HS-27A (cell line): ENCODE measurements at places on chromosomes 12 and 14.

DNA sequence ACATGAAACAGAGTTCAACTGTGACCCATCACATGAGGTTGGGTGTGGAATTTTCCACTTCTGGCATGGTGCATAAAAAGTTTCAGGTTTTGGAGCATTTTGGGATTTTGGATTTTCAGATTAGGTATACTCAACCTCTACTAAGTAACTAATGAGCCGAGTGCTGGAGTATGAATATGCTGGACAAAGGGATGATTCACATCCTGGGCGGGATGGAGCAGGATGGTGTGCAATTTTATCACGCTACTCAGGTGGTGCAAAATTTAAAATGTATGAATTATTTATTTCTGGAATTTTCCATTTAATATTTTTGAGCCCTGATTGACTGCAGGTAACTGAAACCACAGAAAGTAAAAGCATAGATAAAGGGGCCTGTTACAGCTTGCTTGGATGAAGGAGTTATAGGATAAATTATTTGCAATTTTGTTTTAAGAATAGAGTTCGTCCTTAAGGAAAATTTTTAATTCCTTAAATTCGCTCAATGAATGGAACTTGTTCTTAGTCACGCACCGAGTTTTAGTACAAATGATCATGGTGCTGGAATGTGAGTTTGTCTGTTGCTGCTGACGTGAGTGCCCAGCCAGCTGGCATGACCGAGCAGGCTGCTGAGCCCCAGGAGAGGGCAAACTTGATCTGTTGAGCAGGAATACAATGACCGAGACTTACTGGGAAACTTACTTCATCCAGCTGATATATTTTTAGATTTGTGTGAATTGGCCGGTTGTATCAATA lies 176.3 kb downstream of the ESR2 start:
- DNase-seq = peak; percentile 79

GRCh38 chr12:98352835-98353234 lies 162.6 kb upstream of the TMPO start:
- DNase-seq = no peak

- no peak for DNase-seq
Observed at GRCh38 chr14:41280745-41281144, 325.9 kb upstream of the LRFN5 start.

DNA sequence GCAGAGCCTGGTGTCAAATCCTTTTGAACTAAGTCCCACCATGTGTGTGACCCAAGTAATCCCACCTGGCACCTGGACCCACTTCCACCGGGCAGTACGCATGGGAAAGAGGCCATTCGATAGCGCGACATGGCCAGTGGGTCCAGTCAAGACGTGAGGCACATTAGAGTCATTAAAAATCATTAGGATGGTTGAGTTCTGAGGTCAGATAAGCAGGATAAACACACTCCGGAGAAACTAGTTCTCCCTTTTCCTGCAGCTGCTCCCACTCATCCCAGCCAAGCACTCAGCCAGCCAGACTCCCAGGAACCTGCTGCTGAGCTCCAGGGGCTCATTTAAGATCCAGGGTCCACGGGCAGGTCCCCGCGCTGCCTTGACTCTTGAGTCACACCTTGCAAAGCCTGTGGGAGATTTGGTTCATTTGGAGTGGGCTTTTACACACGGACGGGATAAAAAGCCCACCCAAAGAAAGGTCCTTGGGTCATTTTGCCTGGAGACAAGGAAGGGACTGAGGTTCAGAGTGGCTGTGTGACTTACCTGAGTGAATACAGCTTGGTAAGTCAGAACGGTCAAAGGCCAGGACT lies 313.9 kb downstream of the BCL11B start:
- no peak for DNase-seq

GRCh38 chr14:72318648-72319047 lies 386.4 kb downstream of the RGS6 start:
- DNase-seq = no peak

GRCh38 chr14:32167907-32168306 lies 33.9 kb upstream of the RNU6-7 start:
- no peak for DNase-seq

DNA sequence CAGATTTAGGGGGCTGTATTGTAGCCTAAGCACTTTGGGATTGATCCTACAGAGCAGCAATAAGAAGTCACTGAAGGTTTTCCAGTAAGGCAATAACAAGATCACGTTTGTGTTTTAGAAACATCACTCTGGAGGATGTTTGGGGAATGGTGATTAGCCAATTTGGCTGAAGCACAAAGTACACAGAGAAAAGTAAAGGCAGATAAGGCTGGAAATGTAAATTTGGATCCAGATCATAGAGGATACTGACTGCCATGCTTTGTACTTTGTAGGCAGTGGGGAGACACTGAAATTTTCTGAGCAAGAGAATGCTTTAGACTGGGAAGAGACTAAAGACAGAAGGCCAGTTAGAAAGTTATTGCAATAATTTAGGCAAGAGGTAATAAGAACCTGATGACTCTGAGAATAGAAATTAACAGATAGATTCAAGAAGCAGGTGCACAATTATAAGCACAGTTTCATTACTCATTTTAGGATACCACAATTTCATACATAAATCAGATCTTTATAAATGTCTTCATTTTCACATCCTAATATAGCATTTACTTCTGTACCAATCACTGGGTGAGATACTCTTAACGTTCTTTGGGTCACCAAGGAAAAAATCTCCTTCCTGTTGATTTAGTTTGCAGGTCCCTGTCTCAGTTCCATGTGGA lies 314.5 kb upstream of the GARIN6 start:
- no peak for DNase-seq

GRCh38 chr12:120800665-120801064 lies 75.0 kb downstream of the ACADS start:
- DNase-seq = no peak

GRCh38 chr12:64566122-64566521 lies 44.2 kb upstream of the RASSF3 start:
- DNase-seq = peak; percentile 9

- no peak for DNase-seq
Observed at GRCh38 chr14:33985242-33985641, 34.4 kb upstream of the EGLN3 start.

DNA sequence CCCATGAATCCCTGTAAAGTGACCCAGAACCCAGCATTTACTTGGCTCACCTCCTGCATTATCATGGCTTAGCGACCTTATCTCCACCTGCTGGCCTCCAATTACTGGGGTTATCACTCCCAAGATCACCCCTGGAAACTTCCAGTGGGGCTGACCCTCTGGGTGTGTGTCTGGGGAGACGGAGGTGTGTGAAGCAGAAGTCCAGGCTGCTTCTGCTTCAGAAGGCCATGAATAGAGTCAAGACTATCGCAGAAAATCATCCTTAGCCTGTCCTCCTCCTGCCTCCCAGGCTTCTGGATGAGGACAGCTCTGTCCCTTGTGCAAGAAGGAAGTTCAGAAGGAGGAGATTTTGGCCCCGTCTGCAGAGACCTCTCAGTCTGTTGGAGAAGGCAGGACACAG lies 408 bp upstream of the KRT72 start:
- no peak for DNase-seq

- no peak for DNase-seq
Observed at GRCh38 chr12:4281173-4281654, 7.7 kb downstream of the CCND2 start.

GRCh38 chr12:56248711-56249110 lies 9.5 kb downstream of the ANKRD52 start:
- DNase-seq = no peak

GRCh38 chr14:43449291-43449690 lies 1057.8 kb downstream of the FSCB start:
- no peak for DNase-seq

- DNase-seq = no peak
Observed at GRCh38 chr12:25253371-25254068, 2.8 kb upstream of the KRAS start.

GRCh38 chr12:19964549-19964948 lies 403.8 kb upstream of the PDE3A start:
- peak; percentile 52 for DNase-seq

DNA sequence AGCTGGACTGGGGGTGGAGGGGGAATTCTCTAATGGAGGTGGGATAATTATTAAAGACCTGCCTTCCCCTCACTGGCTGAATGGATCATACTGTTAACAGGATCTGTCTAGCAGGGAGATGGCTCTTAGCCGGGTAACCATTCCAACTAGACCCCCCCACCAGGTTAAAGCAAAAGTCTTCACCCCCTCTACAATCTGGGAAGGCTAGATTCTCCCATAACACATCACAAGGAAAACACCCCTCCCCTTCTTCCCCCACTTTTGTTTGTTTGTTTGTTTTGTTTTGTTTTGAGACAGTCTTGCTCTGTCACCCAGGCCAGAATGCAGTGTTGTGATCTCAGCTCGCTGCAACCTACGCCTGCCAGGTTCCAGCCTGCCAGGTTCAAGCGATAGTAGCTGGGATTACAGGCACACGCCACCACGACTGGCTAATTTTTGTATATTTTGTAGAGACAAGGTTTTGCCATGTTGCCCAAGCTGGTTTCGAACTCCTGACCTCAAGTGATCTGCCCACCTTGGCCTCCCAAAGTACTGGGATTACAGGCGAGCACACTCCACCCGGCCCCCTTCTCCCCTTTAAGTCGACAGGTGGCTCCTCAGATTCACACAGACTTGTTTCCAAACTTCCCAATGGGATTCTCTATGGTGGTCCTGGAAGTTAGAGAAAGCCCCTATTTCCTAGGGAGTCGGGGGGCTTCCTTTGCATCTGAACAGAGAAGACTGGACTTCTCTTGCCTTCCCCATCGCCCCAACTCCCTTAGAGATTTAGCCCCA lies 3.5 kb upstream of the BAZ2A start:
- no peak for DNase-seq
